NCI-H1930 (cell line): ENCODE measurements at places on chromosomes 3 and 15.

DNA sequence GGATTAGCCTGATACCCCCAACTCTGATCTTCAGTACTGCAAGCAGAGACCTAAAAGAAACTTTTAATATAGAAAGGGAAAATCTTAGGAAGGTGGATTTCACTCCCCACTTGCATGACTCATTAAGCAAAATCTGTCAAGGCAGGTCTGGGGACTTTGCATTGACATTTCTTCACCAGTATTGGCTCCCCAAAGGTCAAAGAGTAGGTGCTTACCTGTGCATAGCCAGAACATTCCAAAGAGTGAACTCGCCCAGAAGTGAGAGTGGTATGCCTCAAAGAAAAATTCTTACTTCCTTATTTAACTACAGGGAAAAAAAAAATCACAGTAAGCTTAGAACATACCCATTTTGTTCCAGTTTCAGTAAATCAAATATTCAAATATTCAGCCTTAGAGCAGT, 140.9 kb upstream of the TP63 start:
- DNase-seq = no peak

GRCh38 chr15:70086636-70087035, 11.1 kb downstream of the TLE3 start:
- no peak for DNase-seq

DNA sequence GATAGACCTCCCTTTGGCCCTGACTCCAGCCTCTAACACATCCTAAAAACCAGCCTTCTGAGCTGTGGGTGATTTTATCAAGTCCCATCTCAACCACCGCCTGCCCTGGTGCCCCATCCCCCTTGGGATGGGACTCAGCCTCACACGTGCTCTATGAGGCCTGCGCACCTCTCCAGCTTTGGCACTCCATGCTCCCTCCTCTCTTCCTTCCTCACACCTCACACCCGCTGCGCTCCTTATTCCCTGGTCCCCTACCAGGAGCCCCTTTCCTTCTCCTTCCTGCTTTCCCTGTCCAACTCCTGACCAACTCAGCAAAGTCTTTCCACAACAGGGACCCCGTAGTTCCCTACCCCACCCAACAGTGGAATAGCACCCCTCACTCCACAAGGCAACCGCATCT, 18.4 kb upstream of the SLC6A1 start:
- DNase-seq = no peak

DNA sequence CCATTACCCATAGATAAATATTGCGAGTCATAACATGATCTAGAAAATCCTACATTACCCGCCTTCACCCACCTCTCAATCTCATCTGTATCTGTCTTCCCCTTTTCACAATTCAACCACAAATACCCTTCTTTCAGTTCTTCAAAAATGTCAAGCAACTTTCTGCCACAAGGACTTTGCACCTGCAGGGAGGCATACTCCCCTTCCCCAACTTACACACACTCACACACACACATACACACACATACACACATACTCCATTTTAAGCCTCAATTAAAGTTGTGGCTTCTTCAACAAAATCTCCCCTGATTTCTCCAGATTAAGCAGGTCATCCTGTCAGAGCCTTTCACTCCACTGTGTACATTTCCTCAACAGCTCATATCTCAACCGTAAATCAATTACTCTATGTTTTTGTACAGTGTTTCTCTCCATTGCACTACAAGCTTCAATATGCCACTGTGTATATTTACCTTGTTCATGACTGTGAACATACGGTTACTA, 33.1 kb upstream of the CCDC50 start:
- DNase-seq = no peak

DNA sequence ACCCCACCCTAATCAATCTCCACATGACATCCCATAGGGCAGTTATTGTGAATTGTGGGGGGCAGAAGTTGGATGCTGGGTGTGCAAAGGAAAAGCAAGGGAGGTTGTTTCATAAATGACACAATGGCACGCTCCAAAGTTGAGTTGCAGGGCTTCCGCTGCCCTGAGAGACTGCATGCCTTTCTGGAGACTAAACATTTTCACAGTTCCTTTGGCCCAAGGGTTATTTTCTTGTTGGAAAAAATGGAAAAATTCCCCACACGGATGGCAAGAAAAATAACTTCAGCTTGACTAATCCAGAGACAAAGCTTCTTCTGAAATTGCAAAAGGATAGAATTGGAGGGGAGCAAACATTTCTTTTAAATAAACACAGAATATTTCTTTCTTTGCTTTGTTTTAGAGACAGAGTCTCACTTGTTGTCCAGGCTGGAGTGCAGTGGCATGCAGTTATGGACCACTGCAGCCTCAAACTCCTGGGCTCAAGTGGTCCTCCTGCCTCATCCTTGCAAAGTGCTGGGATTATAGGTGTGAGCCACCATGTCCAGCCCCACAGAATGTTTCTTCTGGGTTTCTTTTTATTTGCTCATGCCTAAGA, 19.1 kb upstream of the TPM1 start:
- no peak for DNase-seq

DNA sequence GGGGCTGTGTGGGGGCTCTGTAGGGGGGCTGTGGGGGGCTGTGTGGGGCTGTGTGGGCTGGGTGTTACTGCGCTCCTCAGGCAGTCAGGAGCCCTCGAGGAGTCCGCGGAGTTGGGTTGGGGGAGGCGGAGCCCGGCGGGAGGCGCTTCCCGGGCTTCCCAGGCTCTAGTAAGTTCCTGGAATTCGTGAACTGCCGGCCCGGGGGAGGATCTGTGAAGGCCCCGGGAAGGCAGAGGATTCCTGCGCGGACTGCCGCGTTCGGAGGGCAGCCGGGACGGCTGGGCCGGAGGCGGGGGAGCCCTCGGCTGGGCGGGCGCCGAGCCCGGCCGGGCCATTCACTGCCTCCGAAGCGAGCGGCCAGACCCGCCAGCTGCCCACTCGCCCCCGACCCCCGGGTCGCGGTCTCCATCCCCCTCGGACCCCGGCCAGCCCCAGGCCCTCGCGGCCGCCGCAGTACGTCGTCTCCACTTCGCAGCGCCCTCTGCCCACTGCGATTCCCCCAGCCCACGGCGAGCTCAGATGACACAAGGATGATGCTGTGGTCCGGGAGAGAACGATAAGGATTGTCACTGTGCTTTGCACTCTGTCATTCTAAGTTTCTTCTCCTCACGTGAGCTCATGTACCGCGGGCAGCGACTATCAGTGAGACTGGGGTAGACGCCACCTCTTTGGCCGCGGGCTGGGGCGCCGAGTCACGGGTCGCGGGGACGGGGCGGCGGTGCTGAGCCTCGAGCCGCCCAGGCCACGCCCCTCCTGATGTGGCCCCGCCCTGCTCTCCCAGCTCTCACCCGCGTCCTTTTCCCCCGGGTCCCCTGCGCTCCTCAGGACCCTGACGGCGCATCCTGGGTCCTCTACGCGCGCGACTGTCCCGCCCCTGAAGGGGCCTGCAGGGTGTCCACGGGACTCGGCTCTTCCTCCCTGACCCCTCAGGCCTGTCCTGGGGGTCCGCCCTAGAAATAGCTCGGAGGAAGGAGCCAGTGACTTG, 65.3 kb downstream of the KLF13 start:
- peak; percentile 4 for DNase-seq

DNA sequence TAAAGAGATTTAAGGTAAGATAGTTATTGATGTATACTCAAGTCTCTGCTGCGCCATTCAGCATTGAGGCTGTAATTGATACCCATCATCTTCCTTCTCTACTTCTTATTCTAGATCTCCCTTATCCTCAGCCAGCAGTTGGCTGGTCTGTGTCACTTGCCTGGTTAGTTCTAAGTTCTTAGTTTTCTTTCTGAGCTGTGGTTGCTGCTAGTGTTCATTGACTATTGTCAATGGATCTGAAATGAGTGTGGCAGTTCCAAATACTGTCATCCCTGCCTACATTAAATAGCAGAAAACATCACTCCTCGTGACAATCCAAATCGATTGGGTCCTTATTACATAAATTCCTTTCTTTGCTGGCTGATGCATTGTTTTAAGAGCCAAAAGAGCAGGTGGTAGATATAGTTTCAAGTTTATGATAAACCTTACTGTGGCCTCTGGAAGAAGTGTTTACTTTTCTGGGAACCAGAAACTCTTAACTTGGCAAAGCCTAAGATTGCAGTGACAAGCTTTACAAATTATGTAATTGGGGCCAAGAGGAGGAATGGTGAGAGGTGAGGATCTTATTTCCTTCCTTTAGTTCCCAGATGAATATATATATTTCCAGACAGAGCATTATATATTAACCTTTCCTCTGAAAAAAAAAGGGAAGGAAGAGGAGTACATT, 168.0 kb downstream of the GMNC start:
- no peak for DNase-seq

DNA sequence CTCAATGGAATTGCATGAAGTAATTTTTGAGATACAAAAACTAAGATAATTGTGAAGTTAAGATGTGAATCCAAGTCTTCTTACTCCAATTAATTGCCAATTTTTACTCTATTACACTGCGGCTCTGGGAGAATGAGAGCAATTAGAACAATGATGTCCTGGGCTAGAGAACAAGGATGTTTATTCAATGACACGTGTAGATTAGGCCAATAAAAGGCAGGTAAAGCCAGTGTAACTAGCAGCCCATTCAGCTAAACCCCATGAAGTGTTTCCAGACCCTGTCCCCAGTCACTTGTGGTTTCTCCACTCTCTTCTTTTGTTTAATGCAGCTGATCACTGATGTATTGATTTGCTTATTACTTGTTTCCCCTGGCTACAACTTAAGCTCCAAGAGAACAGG, 381.1 kb upstream of the ARHGEF26 start:
- no peak for DNase-seq

DNA sequence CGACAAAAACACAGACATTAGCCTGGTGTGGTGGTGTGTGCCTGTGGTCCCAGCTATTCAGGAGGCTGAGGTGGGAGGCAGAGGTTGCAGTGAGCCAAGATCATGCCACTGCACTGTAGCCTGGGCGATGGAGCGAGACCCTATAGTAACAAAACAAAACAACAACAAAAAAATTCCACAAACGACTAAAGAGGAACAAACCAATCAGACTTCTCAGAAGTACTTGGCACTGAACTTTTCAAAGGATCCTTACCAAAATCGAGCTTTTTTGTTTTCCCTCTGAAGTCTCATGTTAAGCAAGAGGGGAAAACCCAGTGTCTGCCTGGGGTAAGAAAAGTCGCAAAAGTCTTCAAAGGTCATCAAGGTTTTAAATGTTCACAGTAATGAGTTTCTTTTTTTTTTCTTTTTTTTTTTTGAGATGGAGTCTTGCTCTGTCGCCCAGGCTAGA, 30.1 kb upstream of the TFRC start:
- no peak for DNase-seq

DNA sequence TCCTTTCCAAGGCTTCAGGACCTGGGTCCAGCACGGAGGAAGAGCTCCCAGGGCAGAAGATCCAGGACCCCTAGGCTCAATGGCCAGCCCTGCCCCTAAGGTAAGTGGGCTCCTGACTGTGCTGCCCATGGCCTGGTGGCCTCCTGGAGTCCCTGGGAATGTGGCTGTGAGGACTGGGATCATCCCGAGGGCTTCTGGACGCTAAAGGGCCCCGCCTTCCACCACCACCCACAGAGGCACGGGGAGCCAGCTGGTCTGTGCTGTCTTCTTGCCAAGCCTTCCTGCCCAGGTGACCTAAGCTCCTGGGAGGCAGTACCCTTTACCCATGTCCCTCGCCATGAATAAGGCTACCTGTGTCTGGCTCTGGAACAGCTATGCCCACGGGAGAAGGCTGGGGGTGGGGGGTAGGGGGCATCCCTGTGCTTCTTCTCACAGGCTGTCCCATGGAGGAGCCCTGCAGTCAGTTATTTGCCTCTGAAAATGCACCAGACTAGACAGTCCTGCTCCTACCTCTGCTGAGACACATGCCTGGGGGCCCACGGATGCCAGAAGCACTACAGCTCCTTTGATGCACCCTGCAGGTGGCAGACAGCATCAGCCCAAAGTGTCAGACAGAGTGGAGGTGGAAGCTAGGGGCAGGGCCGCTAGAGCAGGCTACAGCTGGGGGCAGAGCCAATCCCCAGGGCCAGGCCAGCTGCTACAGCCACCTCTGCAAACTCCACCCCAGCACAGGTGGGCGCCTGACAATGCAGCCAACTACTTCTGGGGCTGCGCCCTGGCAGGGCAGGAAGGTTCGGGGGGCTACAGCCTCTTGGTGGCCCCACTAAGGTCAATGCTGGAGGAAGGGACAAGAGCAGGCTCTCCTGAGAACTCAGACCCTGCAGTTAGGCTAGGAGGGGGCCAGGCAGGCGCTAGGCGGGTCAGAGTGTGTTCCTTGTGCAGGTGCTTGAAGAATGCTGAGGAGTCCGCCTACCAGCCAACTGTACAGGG, 90.9 kb downstream of the SEC22A start:
- DNase-seq = no peak

- DNase-seq = no peak
These were observed at the start of gene LRRC15 for GRCh38 chr3:194369522-194370279. TSS of gene LRRC15 (minus strand) at chr3:194369743. CDS start at chr3:194361043, 8,700 bp downstream.

DNA sequence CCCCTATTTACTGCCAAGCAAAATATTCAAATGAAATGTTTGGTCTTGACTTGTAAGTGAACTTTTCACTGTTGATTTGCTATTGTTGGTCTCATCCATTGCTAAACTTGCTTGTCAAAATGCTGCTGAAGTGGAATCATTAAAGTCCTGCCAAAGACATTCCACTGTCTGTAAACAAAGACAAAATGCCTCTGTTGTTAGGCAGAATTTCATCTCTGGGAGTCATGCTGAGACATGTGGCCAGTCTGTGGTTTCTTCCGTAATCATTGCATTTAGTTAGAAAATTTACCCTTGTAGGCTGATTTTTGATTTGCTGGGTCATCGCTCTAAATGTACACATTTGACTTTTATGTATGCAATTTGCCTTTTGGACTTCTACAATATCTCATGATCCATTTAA, 577.7 kb downstream of the MECOM start:
- DNase-seq = no peak

DNA sequence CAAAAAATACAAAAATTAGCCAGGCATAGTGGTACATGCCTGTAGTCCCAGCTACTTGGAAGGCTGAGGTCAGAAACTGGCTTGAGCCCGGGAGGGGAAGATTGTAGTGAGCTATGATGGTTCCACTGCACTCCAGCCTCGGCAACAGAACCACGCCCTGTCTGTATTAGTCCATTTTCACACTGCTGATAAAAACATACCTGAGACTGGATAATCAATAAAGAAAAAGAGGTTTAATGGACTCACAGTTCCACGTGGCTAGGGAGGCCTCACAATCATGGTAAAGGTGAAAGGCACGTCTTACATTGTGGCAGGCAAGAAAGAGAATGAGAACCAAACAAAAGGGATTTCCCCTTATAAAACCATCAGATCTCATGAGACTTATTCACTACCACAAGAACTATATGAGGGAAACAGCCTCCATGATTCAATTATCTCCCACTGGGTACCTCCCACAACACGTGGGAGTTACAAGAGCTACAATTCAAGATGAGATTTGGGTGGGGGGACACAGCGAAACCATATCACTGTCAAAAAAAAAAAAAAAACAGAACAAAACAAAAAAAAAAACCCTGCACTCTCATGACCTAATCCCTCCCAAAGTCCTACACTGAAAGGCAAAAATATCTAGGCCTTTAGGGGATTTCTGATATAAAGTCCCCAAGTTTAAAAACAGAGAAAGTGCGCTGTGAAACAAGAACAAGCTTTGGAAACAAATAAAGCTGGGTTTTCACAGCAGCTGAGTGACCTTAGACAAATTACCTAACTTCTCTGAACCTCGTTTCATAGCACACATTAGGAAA, 224.7 kb downstream of the IGSF11 start:
- no peak for DNase-seq
